Panc1 (cell line): ENCODE measurements at places on chromosomes 5 and 9.

DNA sequence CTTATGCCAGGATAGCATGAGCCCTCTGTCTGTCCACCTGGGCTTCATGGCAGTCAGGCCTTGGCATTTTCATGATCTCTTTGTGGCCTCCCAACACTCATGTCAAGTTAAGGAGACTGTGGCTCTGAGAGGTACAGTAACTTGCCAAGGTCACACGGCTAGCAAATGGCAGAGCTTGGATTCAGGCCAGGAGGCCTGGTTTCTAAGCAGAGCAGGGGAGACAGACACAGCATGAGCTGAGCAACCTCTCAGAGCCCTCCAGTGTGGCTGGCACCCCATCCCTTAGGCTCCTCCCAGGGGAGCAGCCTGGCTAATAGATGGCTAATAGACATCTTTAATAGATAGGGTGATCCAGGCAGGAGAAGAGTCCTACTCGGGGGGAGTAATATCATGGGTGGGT lies 4.1 kb downstream of the SYNPO start:
- no peak for DNase-seq

DNA sequence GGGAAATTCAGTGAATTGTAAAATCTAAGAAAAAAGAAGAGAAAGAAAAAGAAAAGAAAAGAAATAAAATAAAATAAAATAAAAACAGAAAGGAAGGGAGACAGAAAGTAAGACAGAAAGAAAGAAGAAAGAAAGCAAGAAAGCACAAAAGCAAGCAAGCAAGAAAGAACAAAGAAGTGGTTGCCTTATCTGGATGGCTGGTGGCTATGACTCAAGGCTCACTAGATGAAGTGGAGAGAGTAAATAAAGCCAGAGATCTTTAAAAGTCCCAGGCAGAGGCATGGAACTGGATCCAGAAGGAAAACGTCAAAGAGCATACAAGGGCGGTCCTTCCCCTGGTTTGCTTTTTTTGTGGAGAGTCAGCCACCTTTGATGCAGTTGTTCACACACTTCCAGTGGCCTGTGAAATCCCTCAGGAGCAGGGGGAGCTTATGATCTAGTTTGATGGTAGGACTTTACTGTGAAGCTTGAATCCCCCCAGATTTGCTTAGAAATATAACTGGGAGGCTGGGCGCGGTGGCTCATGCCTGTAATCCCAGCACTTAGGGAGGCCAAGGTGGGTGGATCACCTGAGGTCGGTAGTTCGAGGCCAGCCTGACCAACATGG lies 176.7 kb upstream of the HMHB1 start:
- DNase-seq, result no peak

DNA sequence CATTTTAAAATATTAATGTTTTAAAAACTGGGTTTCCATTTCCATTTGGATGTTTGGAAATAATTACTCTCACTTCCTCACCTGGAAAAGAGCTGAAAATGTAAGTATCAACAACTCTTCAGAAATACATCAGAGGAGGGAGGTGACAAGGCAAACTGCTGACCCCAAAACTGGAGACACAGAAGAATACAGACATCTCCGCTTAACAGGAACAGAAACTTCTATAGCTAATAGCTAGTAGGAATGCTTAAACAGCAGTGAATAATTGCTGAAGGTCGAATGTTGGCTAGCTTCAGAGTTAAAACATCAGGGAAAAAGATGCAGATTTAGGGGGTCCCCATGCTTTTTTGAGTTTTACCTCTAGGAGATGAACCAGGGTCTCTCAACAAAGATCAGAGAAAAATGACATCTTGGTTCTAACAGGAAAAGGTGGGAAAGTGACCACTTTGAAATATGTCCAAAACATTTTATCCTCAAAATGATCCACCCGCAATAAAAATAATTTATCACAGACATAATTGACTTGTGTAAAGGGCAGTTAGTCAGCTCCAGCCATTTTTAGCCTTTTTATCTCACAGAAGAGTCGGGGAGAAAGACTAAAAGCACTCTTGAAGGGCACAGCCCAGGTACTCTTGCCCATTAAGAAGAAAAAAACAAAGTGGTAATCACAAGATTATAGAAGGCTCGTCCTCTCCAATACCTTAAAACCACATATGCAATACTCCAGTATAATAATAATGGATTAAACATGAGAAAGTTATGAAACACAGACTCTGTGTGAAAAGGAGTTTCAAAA lies 1474.9 kb downstream of the EFNA5 start:
- DNase-seq, result no peak

- DNase-seq, result no peak
These were observed 94.2 kb upstream of the PRRC1 start for GRCh38 chr5:127423173-127423798.

DNA sequence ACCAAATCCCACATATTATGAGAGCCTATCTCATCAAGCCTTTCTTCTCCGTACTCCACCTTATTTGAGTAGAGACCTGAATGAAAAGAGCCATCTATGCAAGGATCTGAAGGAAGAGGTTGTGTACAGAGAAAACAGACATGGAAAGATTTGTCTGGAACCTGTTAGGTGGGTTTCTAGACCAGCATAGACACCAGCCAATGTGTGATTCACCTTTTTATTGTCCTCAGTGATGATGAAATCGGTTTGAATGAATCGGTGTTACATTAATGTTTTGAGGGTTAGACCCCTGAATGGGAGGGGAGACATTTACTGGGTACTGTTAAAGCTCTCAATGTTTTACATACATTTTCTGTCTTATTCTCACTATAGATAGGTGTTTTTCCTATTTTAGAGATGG lies 223.6 kb downstream of the NMUR2 start:
- DNase-seq, result no peak
